Cerebellar nuclear complex (tissue), 1 donor: ENCODE measurements at places on chromosomes 1 and 21.

GRCh38 chr1:71231751-71232150 lies 150.9 kb upstream of the ZRANB2 start:
- DNase-seq, result no peak

GRCh38 chr1:185257950-185258208 lies 59.2 kb downstream of the IVNS1ABP start:
- no peak for DNase-seq

DNA sequence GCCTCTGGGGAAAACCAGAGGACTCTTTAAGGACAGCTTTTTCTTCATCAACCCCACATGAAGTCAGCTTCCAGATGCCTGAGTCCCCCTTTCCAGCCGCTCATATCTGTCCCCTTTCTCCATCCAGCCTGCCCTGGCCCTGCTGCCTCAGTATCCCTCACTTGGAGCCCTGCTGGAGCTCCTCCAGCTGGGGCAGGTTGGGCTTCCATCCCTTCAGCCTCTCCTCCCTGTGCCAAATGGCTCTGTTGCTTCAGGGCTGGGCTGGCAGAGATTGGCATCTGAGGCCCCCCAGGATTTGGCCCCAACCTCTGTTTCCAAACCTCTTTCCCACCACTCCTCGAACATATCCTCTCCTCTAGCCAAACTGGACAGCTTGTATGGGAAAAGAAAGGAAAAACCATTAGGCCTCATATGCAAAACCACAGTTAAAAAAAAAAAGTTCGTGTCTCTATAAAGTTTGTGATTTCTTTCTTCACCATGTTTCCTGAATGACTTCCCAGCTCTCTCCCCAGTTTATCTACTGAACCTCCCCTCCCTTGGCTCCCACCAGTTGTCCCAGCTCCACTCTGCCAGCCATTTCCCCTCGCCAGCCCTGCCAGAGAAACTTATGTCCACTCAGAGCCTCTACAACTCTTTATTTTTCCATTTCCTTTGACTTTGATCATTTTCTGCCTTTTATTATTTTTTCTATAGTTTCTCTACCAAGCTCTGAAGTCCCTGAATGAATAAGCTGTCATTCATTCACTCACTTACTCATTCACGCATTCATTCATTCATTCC lies 217.9 kb downstream of the FOXD2 start:
- no peak for DNase-seq

- DNase-seq, result no peak
These were observed 108.5 kb upstream of the IPO9 start for GRCh38 chr1:201720522-201720844.

DNA sequence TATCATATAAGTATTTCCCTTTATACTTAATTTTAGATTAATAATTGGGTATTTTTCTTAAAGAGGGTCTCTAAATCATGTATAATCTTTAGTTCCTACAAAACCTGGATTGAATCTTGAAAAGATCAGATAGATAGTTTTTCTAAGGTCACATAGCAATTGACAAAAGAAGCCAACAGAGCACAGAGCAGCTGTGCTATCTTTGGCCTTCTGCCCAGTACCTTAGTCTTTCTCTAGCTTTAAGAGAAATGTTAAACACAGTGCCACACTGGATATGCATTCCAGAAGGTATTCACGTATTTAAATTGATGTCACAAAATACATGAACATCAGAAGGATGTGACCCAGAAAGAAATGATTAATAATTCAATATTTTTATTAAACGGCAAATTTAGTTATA lies 86.8 kb downstream of the C21orf91 start:
- DNase-seq, result no peak

- DNase-seq, result no peak
These were observed 612.2 kb upstream of the CXADR start for GRCh38 chr21:16900685-16901084.
